ENCODE measurements at places on chromosomes 16 and 17.

DNA sequence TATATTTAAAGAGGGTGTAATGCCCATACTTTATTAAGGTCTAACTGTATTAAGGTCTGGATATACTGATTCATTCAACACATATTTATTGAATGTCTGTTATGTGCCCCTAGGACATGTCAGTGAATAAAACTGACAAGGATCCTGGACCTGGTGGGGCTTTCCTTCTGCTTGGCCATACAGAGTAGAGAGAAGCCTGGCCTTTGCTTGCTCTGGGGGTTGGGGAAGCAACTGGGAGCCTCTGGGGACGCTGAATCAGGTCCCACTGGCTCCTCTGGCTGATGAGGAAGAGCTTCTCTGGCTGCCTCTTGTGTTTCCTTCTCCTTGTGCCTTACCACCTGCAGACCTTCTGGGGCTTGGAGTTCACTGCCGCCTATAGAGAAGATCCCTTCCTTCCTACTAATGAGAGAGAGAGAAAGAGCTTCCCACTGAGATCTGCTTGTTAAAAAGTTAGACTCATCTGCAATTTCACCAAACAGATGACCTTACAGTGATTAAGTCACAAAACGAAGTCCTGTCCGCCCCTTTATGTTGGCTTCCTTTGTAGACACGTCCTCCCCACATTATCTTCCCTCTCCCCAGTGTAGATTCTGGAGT, 49.7 kb downstream of the MSI2 start:
- DNase-seq = no peak

- DNase-seq = no peak
Observed at GRCh38 chr17:35089586-35090296, 26.2 kb upstream of the RFFL start.

- peak; percentile 42 for DNase-seq
Observed at GRCh38 chr17:2049333-2050299, 5.3 kb upstream of the HIC1 start.

- no peak for DNase-seq
Observed at GRCh38 chr16:12781777-12782176, 21.9 kb downstream of the CPPED1 start.

GRCh38 chr16:13939821-13940220, 19.9 kb downstream of the ERCC4 start:
- DNase-seq = no peak

DNA sequence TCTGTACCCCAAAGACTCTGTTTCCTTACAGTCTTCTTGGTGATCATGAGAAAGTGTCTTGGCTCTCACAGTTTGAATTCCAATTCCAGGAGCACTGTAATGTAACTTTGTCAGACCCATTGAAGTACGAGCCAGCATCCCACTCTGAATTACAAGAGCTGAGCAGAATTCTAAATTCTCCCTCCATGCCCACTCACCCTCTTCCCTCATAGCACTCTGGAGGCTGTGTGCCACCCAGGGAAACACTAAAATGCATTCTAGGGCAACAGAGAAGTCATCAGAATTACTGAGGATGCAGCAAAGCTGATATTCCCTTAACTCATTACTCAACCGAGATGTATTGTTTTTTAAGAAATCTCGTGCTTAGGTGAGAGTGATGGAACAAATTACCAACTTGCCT, 154.1 kb downstream of the SHISA9 start:
- peak; percentile 42 for DNase-seq

DNA sequence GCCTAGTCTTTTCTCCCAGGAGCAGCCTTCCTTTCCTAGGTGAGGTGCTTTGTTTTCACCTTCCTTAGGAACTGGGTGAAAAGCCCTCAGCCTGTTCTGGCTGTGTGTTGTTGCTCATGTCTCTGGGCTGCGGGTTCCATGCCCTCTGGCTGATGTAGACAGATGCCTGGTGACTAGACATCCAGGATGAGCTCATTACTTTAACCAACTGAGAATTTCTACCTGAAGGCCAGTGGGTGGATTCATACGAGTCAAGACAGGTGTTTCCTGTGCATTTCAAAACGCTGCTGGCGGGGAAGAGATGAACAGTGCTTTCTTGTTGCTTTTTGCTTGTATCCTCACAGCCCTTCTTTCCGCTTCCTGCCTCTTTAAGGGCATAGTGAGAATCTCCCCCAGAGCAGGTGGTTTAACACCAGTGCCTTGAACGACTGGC, 22.3 kb downstream of the SAP30BP start:
- no peak for DNase-seq

DNA sequence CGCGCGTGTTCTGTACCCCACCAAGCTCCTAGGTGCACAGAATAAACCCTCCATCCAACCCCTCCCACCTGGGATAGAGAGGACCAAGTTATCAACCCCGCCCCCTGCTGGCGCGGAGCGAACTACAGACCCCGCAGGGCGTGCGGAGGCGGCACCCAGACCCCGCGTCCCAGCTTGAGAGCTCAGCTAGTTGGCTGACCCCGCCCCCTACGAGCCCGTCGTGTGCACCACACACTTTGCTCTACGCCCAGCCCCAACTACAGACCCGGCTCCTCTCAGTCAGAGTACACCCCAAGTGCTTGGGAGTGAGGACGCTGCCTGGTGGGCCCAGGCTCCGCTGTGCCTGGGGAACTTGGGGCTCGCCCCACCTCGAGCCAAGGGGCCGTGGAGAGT, 1.5 kb downstream of the GRIN2A start:
- DNase-seq = peak; percentile 47

DNA sequence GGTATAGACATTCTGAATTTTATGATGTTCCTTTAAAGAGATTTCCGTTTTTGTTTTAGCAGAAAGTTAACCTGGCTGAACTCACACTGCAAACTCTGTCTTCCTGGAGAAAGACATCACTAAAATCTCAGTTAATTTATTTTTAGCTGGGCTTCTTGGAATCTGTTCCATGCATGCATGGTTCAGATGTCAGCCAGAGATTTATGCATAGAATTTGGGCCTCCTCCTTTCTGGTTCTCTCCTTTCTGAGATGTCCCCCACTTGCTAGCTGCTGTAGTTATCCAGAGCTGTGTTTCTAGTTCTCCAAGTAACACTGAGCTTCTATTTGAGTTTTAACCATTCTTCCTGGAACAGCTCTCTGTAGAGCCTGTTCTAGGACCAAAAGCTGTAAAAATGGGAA, 77.3 kb upstream of the TANC2 start:
- no peak for DNase-seq

GRCh38 chr17:8695916-8696415, 48.7 kb downstream of the CCDC42 start:
- DNase-seq = no peak

- DNase-seq = no peak
Observed at GRCh38 chr17:70352834-70353233, 183.5 kb downstream of the KCNJ2 start.

- DNase-seq = peak; percentile 86
Observed at GRCh38 chr16:8173111-8173644, 417.1 kb downstream of the TMEM114 start.

DNA sequence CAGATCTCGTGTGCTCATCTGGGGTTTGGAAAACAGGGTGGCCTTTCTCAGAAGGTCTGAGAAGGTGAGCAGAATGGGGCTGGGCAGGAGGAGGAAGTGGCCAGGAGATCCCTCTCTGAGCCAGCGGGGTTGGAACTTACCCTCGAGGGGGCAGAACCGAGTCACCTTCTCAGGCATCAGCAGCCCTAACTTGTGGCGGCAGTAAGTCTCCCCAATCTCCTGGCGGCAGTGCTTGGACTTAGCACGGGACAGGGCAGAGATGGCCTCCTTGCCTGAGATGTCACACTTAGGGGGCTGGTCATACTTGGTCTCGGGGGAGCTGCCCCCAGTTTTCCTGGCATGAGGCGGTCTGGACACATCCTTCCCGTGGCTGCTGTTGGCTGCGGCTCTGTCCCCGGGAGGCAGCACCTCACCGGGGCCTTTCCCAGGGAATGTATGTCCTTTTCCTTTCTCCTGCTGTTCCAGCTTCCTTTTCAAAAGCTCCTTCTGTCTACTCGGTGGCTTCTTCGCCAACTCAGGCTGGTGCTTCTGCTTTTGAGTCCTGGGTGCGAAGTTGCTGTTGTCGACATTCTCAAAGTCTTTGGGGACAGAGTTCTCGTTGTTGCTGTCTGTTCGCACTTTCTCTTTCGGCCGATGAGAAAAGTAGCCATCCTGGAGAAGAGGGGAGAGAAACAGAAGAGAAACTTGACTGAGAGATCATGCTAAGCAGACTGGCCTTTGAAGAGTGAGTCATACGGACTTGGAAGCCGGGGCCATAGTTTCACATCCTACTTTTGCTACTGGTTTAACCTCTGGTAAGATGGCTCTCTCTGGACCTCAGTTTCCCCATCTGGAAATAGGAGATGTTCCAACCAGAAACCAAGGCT, 211.7 kb downstream of the XYLT1 start:
- no peak for DNase-seq

DNA sequence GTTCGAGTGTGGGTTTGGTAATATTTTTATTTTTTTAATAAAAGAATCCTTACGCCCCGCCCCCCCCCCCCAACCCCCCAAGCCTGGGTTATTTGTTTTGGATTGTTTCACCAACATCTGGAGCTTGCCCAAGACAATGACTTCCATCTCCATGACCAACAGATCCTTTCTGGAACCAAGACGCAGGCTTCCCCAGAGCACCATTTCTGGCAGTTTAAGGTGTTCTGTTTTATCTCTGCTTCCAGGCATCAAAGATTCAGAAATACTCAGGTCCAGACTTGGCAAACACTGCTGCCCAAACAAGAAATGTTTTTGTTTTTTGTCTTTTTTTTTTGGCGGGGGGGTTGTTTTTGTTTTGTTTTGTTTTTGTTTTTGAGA, 56.1 kb downstream of the PLXDC1 start:
- DNase-seq = no peak

- DNase-seq = peak; percentile 9
Observed at GRCh38 chr17:11853321-11854151, 143.7 kb downstream of the ZNF18 start.

- DNase-seq = no peak
Observed at GRCh38 chr17:77212081-77212832, 71.5 kb downstream of the SEC14L1 start.

DNA sequence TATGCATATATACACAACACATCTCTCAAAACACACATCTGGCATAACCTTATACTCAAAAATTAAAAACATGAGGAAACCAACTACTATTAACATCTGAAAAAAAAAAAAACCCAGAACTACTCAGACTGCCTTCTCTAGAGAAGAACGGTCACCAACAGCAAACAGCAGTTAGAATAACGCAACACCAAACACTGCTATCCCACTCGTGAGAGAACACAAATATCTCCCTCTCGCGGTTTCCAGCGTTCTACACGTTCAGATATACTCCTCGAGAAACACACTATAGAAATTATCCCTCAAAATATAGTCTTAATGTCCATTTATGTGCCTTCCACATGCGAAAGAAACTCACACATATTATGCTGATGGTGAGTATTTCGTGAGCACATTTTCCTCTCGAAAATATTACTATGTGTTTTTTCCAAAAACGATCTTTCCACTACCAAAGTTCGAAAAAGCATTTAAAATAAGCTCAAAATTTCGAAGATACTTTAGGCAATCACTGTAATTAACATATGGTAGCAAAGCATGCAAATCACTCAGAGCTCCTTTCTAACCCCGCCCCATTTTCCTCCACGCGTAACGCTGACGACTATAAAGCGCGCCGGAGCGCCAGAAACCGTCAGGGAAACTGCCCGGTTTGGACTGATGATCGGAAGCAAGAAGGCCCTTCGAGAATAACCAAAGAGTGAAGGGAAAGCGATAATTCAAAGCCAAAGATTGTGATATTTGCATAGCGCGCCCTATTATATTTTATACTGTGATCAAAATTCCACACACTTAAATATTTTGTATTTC, 60.1 kb downstream of the TEX14 start:
- DNase-seq = peak; percentile 86

- no peak for DNase-seq
Observed at GRCh38 chr17:78179372-78179771, 7.5 kb downstream of the TK1 start.

DNA sequence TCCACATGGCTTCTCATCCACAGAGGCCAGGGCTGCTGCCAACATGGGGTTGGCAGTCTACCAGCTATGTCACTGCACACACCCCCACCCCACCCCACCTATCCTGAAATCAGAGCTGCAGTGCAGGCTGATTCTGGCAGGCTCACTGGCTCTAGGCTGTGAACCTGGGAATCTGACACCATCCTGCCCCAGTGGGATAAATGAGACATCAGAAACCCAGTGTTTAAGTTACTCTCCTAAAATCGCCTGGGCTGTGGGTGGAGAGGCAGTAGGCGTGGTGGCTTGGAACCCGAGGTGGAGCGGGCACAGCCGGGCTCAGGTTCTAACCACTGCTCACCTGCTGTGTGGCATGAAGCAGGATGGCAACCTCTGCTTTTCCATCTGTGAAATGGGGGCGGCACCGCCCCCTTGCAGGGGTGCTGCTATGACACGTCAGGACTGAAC, 5.6 kb downstream of the SLC38A8 start:
- DNase-seq = no peak

DNA sequence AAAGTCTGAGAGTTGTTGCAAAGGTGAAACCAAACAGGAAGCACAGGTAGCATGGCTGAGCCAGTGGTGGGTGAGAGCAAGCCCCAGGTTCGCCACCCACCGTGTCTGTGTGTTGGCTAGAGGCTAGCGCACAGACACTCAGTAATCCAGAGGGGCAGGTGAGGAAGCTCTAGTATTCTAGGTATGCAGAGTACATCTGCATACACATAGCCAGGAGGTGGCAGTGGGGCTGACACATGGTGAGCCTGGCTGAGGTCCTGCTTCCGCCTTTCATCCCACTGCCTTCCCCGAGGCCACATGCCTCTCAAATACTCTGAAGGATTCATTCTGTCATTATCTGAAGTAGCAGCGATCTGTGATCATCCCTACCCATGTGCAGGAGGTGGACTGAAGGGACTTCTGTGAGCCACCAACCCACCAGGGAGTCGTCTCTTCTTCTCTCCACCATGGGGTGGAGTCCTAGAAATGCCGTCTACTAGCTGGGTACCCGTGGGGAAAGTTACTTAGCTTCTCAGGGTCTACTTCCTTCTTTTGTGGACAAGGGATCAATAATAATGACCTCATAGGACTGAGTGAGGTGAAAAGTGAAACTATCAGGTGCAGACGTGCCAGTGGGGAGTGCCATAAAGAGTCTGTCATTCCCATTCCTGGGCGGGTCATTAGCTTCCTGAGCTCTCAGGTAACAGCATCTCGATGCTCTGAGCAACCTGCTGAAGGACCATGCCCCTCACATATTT, 36.0 kb upstream of the ICAM2 start:
- no peak for DNase-seq

DNA sequence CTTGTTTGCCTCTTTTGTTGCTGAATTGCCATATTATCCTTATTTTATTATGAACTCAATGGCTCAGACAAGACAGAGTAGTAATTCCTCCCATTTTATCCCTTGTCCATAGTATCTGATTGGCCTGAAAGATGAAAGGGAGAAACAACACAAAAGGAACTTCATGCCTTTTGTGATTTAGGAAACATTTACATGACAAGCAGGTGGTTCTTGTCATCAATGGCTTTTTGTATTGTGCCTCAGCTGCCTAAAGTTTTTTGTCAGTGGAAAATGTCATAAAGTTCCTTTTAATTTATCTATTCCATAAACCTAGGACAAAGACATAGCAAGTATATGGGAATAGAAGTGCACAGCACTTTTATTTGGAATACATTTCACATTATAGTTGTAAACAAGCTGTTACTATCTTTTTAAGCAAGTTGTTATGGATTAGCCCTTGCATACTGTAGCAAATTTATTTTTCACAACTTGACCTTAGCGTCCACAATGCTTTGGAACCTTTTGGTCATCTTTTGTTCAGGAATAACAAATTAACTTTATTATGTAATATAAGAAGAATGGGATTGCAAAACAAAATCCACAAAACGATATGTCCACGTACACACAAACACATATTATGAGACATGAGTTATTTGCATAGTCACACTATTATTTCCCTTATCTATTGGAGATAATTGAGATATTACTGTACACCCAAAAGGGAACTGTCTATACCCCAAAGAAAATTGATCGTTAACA, 12.4 kb upstream of the MPHOSPH6 start:
- DNase-seq = no peak

- no peak for DNase-seq
Observed at GRCh38 chr17:4634976-4635375, 6.5 kb downstream of the ALOX15 start.

All from caudate nucleus (tissue), 63 donors.